Transverse colon (tissue), 4 donors: ENCODE measurements at places on chromosomes 16 and 17. TPM values are rescaled to one million over a fixed set of nuclear protein-coding genes. Genes with fewer than 3 reads are reported as not detected.

DNA sequence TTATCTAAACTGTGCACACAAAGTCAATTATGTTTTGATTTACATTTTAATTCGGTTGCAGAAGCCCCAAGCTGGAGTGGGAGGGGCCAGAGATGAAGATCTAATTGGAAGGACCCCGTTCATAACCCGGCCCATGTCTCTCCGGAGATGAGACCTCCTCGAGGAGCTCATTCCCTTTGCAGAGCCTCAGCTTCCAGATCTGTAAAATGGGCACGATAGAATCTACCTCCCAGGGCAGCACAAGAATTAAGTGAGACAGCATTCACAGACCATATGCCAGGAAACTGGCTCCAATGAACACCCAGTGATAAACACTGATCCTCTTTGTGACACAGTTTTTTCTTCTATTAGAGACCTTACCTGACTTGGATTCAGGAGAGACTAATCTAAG, 446.5 kb upstream of the CDH5 start:
- DNase-seq: no peak

DNA sequence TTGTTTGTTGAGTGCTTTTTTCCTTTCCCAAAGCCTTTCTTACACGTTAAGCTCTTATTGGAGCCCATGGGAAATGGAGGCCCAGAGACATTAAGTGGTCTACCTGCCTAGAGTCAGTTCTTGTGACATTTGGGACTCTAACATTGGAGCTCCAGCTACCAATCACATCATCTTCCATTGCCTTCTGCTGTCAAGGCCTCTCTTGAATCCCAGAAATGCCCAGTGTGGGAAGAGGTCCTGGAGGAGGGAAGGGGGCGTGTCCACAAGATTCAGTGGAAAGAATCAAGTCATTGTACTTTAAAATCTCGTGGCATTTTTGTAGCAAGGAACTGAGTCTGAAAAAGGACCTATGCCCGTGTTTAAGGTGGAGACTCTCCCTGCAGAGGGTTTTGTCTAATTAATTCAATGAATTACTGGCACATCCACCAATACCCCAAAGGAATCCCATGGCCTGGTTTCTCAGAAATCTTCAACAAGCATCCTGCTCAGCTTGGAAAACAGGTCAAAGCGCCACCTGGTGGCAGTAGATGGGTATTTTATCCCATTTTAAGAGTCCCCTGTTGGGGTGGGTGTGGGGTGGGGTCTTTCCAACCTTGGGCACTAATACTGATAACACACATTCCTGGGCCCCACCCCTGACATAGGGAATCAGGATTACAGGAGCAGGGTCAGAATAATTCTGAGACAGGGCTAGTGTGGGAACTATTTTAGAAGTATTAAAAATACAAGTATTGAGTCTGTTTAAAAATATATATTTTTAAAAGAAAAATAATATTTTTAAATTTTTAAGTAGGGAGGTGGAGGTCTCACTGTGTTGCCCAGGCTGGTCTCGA, 24.6 kb downstream of the GPT2 start:
- peak; percentile 47 for DNase-seq

Gene ZNF267
- total RNA-seq: 3.4 TPM

DNA sequence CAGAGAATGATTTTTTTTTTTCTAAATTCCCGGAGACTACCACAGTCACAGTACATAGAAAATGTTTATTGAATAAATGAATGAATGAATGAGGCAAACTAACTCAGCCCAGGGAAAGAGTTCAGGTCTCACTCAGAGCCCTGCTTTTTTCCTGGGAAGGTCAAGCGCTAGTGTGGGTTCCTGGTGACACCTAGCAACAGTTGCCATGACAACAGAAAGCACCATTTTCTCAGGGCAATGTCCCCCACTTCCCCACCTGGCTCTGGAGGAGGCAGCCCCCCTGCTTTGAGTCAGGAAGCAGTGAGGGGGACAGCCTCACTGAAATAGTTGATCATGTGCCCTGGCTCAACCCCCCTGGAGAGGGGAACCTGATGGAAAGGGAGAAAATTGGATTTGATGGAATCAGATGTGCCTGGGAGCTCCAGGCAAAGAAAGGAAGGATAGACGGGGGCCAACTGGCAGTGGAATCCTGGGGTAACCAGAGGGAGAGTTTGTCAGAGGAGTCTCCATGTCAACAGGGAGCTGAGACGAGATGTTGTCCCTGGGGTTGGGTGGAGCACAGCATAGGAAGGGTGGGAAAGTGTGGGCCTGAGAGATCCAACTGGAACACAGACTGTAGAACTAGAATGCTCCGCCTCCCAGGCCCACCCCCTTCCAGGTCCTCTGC, 242.2 kb upstream of the CCL2 start:
- no peak for DNase-seq

GRCh38 chr17:14747603-14747950, 446.7 kb downstream of the HS3ST3B1 start:
- DNase-seq: no peak
